ENCODE measurements at places on chromosomes 4 and X.
A peak's percentile ranks its signal among the peaks of the same experiment; 100 is the strongest.

DNA sequence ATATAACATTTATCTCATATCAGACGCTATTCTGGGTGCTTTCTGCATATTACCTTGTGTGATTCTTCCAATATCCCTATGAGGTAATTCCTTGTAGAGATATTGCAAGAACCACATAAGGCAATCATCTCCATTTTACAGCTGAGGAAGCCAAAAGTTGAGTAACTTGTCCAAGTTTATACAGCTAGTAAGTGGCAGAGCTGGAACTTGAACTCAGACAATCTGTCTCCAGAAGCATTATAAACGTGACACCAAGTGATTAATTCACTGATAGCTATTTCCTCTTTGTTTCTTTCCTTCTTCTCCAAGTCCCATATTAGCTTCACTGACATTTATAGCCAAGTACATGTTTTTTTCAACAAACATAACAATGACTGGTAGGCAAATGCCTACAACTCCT, 7.3 kb downstream of the EMCN start:
- DNase-seq, result no peak

DNA sequence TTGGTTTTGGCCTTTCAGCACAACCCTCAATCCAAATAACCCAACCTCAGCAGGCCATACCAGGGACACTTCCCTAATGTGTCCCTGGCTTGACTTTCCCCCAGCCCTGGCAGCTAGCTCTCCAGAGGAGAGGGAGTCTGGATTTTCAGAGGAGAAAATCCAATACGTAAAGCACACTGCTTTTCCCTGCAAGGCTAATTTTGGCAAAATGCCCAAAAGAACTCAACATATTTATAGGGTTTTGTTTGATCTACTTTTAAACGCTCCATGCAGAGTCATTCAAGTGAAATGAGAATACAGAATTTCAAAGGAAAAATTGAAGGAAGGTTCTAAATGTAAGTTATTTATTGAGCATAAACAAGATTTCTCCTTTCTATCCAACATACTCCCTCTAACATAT, 167.2 kb downstream of the SH3KBP1 start:
- no peak for DNase-seq

DNA sequence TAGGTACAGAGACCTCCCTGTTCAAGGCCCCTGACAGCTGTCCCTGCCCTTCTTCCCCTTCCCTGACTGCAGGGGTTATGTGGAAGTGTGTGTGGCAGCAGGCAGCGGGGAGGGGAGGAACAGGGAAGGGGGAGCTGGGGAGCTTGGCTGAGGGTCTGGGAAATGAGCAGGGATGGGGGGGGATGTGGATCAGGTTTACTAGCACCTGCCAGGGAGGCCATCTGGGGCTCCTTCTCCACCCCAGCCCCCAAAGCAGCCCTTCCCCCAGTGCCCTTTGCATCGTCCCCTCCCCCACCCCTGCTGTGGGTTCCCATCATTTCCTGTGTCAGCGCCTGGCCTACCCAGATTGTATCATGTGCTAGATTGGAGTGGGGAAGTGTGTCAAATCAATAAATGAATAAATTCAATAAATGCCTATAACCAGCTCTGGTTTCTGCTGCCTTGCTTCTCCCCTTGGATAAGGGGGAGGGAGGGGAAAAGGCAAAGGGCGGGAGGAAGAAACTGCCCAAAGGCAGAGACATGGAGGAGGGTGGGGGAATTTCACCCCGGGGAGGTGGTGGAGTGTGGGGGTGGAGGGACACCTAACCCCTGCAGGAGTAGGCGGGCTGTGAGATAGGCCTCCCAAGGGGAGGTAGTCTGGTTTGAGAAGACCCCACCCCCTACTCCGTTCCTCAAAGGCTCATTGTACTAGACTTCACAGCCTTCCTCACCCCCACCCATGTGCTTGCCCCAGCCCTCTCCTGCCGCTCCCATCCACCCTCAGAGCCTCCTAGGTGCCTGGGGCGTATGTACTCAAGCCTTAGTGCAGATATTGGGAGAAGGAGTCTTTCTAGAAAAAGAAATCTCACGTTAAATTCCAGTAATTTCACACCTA, 3.2 kb downstream of the CXorf65 start:
- DNase-seq, result no peak

GRCh38 chr4:663438-664428, 10.3 kb downstream of the ATP5ME start:
- DNase-seq, result peak; percentile 46

- DNase-seq, result no peak
Observed at GRCh38 chrX:120791013-120791643, 84.5 kb downstream of the CT47B1 start.

Data from NCI-H774 (cell line).